Fibroblast of gingiva (primary cell): ENCODE measurements at places on chromosomes 1 and 21.
A peak's percentile ranks its signal among the peaks of the same experiment; 100 is the strongest.

- no peak for DNase-seq
Observed at GRCh38 chr1:152343006-152343405, 16.8 kb downstream of the FLG2 start.

GRCh38 chr1:26083208-26083607, 15.8 kb upstream of the TRIM63 start:
- DNase-seq, result no peak

DNA sequence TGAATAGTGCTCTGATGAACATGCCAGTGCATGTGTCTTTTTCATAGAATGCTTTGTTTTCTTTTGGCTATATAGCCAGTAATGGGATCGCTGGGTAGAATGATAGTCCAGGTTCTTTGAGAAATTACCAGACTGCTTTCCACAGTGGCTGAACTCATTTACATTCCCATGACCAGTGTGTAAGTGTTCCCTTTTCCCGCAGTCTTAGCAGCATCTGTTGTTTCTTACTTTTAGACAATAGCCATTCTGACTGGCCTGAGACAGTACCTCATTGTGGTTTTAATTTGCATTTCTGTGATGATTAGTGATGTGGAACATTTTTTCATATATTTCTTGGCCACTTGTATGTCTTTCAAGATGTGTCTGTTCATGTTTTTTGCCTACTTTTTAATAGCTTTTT, 784.5 kb downstream of the USP25 start:
- DNase-seq, result no peak

DNA sequence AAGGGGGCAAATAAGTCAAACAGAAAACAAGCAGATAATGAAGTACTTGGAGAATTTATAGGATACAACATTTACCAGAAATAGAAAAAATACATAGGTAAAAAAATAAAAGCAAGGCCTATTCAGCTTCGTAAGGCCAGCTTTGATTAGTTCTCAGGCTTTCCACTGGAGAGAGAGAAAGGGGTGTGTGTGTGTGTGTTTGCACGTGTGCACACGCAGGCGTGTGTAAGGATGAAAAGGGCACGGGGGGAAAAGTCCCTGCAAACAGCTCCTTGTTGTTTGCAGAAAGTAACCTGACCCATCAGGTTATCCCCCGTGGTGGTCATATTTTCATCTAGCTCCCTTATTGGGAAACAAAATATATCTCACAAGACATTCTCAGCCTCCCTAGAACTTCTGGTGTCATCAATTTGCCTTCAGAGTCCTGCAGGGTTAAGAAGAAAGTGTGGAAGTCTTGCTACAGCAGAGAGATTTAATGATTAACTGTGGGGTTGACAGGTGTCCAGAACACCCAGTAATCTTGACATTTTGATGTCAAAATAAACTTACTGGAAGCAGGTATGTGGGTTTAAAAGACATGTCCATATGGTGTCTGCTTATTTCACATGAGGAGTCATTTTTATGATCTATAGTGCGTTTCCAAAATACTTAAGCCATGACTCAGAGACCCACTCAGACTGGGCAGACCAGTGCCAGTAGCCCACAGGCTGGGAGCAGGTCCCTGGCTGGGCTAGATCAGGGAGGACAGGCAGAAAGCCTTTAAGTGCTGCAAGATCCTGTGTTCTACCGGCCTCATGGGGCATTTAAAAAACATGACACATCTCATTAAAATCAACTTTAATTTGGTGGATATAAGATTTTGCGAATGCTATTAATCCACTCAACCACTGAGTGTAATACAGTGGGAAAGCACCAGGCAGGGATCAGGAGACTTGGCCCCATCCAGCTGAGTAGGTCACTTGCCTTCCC, 487.6 kb upstream of the CAMK1G start:
- peak; percentile 54 for DNase-seq

GRCh38 chr1:163248064-163248463, 45.3 kb upstream of the RGS5 start:
- DNase-seq, result no peak

GRCh38 chr1:180973369-180973768, 49.3 kb downstream of the STX6 start:
- no peak for DNase-seq

DNA sequence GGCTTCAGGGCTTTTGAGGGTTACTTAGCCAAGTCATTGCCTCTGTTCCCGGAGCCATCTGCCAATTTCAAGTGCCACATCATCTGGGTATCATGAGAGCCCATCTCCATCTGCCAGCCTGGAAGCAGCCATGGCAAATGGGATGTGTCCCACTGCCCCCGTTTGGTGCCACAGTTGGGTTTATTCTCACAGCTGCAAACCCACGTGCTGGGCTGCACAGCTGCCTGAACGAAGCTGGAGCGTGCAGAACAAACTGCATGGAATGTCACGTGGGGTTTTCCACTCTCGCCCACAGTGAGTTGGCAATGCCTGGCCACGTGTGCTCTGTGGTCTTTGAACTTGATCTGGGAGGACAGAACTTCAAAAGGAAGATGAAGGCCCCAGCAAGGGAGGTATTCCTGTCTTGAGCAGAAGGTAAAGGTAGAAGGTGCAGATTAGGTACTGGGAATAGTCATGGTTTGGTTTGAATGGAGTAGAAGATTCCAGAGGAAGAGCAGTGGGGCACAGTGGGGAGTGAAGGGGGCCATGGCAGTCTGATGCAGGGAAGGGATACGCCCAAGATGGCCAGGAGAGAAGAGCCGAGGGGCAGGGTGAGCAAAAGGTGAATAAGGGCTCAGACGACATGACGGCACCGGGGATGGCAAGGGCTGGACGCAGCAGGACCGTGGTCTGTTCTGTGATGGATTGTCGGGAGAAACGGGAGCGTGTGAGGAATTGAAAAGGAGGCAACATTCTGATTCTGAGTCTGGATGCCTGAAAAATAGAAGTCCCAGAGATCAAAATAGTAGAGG, 222.0 kb downstream of the KAZN start:
- no peak for DNase-seq

DNA sequence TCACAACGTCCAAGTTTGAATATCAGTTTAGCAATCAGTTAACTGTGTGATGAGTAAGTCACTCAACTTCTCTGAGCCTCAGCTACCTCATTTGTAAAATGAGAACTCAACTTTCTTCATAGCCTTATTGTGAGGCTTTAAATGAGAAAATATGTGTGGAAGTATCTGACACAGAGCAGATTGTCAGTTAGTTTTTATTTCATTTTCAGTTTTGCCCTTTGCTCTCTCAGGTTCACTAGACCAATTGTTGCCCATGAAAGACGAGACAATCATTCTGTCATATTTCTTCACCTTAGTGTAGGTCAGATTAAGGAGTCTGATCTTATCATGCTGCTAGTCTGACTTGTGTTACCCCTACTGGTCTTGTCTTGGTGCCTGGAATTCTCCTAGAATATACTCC, 232.8 kb upstream of the PTBP2 start:
- no peak for DNase-seq

DNA sequence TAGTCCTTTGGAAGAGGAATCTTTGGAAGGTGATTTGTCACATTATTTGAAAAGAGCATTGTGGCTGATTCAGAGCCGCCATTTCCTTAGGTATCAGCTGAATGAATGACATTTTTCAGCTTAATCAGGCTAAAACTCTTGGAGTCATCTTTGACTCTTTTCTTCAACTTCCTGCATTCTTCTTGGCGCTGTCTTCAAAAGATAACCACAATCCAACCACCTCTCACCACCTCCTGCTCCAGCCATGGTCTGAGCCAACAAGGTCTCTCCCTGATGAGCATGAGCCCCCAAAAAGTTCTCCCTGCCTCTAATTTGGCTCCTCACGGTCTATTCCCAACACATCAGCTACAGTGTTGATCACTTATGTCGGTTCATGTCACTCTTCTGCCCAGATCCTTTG, 297.6 kb upstream of the RUNX1 start:
- no peak for DNase-seq

DNA sequence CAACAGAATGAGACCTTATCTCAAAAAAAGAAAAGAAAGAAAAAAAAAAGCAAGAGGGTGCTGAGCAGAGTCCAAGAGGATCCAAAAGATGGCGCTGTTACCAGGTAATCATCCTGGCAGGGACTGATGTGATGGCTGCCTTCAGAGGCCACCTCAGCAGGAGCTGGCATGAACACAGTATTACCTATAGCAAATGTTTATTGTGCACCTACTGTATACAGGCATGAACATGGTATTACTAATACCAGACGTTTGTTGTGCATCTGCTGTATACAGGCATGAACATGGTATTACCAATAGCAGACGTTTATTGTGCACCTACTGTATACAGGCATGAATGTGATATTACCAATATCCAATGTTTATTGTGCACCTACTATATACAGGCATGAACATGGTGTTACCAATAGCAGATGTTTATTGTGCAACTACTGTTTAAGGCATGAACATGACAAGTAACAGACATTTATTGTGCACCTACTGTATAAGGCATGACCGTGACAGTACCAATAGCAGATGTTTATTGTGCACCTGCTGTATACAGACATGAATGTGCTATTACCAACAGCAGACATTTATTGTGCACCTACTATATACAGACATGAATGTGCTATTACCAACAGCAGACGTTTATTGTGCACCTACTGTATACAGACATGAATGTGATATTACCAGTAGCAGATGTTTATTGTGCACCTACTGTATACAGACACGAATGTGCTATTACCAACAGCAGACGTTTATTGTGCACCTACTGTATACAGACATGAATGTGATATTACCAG, 115.1 kb upstream of the TMEM51 start:
- no peak for DNase-seq

GRCh38 chr1:198628067-198628455, 10.8 kb upstream of the PTPRC start:
- no peak for DNase-seq

DNA sequence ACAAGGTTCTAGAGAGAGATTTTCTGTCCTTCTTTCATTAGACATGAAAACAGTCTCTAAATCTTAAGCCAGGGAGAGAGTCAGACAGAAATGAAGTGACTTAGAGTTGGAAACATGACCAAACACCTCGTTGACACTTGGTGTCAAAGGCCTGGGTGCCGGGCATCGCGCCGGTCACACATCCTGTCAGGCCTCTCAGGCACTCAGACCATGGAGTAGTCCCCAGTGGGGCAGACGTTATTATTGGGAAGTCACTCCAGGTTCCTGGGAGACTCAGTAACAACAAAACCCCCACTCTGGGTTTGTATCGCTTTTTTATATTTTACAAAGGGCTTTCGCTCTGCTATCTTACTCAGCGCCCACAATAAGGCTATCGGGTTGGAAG, 25.8 kb downstream of the KCNN3 start:
- no peak for DNase-seq

DNA sequence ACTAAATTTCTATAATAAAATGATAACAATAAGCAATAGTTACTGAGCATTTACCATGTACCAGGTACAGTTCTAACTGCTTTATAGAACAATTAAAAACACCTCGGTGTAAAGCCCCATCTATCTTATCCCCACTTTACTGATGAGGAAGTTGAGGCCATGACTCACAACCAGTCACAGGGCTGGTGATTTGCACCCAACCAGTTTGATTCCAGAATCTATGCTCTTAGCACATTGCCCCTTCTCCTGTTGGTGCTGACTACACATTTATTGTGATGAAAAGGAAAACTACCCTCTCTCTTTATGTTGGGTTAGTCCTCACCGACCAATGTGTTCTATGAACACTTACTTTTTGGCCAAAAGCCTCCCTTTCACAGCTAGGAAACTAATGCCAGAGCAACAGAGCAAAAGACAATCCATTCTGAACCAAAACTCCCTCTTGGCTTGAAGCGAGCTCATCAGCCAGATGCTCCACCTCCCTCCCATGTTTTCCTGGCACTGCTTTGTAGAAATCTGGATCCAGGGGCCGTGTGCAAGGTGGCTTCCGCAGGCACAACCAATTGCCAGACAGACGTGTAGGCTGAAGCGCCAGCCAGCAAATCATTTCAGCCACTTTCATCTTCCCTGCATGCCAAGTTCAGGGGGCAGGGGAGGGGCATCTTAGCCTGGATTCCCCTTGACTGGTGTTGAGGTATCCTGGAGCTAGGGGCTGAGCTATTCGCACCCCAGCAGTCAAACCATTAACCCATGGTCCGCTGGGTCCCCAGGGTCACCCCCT, 32.0 kb upstream of the SLC30A1 start:
- peak; percentile 66 for DNase-seq

DNA sequence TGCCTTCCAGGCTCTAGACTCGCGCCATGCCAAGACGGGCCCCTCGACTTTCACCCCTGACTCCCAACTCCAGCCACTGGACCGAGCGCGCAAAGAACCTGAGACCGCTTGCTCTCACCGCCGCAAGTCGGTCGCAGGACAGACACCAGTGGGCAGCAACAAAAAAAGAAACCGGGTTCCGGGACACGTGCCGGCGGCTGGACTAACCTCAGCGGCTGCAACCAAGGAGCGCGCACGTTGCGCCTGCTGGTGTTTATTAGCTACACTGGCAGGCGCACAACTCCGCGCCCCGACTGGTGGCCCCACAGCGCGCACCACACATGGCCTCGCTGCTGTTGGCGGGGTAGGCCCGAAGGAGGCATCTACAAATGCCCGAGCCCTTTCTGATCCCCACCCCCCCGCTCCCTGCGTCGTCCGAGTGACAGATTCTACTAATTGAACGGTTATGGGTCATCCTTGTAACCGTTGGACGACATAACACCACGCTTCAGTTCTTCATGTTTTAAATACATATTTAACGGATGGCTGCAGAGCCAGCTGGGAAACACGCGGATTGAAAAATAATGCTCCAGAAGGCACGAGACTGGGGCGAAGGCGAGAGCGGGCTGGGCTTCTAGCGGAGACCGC, 2.0 kb upstream of the OLIG2 start:
- no peak for DNase-seq

DNA sequence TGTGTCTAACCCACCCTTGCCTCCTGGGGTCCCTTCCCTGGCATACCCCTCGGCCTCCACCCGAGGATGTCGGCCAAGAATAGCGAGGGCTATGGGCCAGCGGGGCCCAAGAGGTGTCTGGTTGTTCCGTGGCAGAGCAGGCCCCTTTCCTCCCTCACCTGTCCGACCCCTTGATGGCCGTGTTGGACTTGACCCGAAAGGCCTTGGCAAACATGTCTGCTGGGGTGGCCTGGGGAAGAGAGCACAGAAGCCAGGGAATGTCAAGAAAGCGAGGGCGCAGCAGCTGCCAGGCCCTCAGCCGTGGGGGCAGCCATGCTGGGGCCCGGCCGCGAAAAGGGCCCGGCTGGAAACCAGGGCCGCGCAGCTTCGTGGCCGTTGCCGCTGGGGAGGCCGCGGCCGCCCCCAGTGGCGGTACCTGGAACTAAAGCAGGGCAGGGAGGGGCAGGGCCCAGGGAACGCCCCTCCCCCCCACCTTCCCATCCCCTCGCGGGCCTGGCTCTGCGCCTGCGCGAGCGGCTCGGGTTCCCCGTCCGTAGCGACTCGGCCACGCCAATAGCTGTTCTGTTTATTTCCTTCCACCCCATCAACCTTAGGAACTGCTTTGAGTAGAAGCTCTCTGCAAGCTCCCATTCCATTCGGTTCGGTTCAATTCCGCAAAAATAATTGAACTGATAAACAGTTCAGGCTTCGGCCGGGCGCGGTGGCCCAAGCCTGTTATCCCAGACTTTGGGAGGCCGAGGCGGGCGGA, at the start of gene EIF2D:
EIF2D (minus strand) TSS at position 337 of the 748 bp plus-strand sequence; CDS start at position 214, 123 bp downstream.
- DNase-seq, result peak; percentile 90
